NCI-H1694 treated with DMSO at 0.1 percent for 48 hours (cell line): ENCODE measurements at places on chromosomes 6 and 20.

- no peak for DNase-seq
Measured at GRCh38 chr6:1325461-1326309, 13.8 kb downstream of the FOXQ1 start.

DNA sequence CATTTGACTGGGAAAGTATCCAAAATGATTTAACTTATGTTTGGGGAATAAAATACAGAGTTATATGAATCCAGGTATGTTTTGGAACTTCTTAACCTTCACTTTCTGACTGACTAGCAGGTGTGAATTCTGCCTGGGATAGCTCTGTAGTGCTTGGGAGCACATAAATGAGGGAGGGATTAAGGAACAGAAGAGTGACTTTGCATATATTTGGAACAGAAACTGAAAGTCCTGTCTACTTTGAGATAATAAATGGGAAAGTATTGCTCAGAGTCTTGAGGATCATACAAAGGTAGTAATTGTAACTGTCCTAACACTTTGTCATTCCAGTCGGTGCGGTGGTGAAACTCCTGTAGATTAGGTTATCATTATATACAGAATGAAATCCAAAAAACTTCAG lies 317.6 kb downstream of the RIMS1 start:
- DNase-seq, result no peak

GRCh38 chr6:11542863-11543262 lies 5.3 kb downstream of the TMEM170B start:
- DNase-seq, result no peak

- no peak for DNase-seq
Measured at GRCh38 chr6:4336778-4337442, 201.5 kb upstream of the ECI2 start.

DNA sequence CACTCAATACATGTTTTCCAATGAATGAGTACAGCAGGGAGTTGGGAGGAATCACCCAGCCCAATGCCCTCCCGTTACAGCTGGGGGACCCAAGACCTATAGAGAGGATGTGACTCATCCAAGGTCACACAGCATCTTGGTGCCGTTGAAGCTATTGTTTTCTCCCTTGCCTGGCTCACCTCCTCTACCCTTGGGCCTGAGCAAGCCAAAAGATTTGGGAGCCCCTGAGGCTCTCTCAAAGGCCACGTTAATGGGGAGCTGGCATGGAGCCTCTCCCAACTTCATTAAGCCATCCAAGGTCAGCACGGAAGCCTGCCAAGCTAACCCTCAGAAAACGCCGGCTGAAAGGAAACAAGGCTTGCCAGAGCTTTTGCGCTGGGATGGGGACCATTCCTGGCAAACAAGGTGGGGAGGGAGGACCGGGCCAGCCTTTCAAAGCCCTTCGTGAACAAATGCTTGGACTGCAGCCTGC lies 30.4 kb downstream of the KCNB1 start:
- no peak for DNase-seq

- DNase-seq, result no peak
Measured at GRCh38 chr6:157982102-157982562, 469 bp downstream of the SYNJ2 start.
